NCI-H1092 (cell line): ENCODE measurements at places on chromosomes 6 and 20.

DNA sequence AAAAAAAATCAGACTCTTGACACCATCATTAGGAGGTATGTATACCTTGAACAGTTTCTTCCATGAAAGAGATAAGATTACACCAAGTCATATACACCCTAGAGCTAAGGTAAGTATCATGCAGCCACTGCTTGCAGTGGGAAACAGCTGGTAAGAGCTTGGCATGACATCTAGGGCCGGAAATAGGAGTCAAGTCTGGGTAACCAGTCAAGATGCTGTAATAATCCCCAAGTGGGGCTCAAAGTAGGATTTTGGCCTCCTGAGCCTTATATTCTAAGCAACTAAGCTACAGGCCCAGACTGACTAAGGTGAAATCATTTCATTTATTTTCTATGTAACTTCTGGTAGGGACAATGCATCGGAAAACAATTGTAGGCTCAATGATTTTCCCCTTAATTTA is 23.9 kb downstream of the TRERF1 start:
- no peak for DNase-seq

DNA sequence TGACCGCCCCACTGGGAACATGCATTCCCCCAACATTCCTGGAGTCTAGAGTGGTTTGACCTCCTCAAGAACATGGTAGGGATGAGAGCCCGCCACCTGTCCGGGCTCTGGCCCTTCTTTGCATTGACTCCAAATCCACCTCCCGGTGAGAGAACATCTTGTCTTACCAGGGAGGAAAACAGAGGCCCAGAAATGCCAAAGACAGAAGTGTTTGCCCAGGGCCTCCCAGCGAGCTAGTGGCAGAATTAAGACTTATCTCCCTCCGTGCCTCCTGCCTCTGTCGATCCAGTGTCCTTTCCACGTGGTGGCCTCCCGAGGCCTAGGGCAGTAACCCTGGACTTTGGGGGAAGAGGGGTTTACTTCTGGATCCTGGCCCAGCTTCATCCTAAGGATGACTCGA is 134.8 kb downstream of the JPH2 start:
- DNase-seq, result no peak

GRCh38 chr6:4336778-4337442 is 201.5 kb upstream of the ECI2 start:
- DNase-seq, result no peak

DNA sequence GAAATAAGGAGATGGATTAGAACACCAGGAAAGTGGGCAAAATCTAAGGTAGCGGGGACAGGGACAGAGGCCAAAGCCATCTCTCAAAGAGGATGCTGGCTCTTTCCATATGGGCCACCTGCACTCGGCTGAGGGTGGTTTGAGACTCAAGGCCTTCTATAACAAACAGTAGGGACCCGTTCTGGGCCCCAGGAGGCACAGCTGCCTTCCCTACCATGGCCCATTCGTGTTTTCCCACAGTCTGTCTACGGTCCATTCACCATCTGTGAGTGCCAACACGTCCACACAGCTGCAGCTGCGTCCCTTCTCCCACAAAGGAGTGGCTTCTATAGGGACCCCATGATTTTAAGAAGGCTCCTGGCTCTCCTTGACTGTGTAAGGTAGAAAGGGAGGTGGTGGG is 871 bp downstream of the BANF2 start:
- no peak for DNase-seq

DNA sequence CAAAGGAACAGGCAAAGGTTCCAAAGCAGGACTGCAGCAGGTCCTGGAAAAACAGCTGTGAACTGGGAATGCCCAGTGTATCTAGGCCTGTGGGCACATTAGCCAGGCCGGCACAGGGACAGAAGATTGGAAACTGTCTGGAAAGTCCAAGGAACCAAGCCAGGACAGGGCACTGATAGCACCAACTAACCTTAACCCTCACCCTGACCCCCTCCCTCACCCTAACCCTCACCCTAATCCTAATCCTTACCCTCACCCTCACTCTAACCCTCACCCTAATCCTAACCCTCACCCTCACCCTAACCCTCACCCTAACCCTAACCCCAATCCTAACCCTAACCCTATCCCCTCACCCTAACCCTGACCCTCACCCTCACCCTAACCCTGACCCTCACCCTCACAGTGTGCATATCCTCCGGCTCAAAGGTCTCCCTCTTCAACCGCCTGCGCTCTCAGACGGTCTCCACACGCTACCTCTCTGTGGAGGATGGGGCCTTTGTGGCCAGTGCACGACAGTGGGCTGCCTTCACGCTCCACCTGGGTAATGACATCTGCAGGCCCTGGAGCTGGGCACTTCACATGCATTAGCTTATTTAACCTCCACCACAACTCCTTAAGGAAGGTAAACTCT is 5.1 kb upstream of the MATN4 start:
- DNase-seq, result no peak

GRCh38 chr20:39897781-39898466 is 791.1 kb downstream of the MAFB start:
- DNase-seq, result no peak

GRCh38 chr6:31493875-31494694 is 3.9 kb upstream of the MICB start:
- peak; percentile 19 for DNase-seq

DNA sequence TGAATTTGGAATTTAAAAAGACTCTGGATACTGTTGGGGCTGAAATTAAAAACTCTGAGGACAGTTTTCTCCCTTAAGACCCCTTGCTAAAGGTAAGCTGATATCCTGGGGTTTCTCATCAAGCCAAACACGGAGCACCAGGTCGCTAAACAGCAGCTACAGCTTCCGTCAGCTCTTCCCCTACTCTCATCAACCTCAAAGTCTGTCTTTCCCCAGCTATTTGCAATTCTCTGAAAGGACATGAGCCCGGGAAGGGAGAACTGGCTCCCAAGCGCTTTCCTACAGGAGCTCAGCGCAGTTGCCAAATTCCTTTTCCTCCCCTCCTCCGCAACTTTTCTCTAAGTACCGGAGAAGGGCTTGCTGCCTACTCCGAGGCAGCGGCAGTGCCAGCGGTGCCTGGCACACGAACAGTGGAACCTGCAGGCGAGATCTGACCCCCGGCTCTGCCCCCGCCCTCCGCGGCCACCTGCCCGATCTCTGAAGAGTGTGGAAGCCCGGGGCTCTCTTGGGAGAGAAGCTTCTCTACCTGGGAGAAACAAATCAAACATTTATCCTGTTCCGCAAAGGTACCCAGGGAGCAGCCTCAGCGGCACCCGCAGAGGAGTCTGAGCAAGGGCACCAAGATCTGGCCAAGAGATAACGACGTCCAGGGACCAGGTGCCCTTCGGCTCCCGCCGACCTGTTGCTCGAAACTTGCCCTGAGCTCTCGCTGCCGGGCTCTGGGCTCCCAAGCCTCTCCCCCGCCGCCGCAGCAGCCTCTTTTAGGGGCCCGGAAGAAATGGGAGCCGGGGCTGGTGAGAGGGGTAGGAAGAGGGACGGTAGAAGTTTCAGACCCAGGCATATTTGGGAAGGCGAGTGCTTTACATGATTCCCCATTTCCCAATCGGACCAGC is 2.2 kb downstream of the CBLN4 start:
- DNase-seq, result no peak

DNA sequence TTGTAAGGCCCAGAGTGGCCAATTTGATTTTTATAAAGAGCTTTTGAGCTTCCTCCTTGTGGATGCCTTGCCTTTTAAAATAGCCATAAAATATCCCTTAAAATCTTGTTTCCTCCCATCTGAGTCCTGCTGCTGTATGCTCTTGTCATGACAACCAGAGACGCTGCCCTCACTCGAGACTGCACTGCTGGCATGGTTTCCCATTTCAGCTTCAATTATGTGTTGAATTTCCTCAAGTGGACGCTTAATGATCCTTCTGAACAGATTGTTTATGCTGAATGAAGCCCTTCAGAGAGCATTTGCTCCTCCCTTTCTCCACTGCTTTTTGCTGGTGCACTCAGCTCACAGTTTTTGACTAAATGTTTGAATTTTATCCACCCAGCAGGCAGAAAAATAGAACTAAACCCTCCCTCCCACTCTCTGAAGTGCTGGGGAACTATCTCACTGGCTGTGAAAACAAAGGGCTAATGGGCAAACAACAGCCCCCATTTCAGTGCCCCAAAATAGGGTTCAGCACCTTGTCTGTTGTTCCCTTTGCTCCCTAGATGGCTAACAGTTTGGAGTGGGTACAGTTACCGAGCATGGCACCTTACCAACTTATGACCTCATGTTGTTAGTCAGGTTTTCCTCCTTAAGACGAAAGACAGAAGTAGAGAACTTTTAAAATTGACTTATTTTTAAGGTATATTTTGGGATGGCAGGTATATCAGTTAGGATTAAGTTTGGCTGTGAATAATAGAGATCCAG is 45.5 kb upstream of the RNF8 start:
- peak; percentile 88 for DNase-seq

- no peak for DNase-seq
These were observed 9.9 kb downstream of the TTI1 start for GRCh38 chr20:38023181-38024001.

DNA sequence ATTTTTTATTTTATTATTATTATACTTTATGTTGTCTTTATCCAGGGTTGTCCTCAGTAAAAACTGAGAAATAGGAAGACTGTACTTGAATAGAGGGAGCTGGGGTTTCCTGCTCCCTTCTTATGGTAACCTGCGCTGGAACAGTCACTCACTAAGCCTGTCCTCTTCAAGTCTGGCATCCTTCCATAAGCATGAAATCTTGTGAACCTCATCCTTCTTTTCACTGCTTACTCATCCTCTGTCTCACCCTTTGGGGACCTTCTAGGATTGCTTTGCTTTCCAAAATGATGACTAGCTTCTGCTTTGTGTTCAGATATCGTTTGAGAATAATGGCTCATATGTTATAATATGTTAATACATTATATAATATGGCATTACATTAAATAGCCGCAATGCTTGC is 90.6 kb downstream of the C6orf118 start:
- DNase-seq, result no peak

- no peak for DNase-seq
These were observed 215.1 kb downstream of the ERMARD start for GRCh38 chr6:169966312-169967181.

- DNase-seq, result no peak
These were observed 17.1 kb downstream of the SSR1 start for GRCh38 chr6:7295916-7296315.

GRCh38 chr6:3418496-3419060 is 38.3 kb downstream of the SLC22A23 start:
- DNase-seq, result no peak

- no peak for DNase-seq
These were observed 78.2 kb upstream of the EEF1E1 start for GRCh38 chr6:8180327-8181159.

DNA sequence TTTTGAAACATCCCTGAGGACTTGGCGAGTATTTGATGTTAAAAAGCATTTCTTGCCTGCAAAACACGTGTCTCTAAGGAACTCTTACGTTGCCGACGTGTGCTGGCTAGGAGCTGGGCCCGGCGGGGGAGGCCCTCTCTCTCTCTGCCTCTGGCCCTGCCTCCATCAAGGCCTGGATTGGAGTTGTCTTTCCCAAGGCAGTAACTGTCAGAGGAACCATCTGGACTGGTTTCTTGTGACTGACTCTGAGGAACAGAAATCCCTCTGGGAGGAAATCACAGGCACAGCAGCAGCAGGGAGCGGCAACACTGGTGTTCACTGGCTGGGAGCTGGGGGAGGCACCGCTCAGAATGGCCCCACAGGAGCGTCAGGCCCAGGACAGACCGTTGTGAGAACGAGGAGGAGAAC is 244.2 kb downstream of the NRN1 start:
- DNase-seq, result no peak

DNA sequence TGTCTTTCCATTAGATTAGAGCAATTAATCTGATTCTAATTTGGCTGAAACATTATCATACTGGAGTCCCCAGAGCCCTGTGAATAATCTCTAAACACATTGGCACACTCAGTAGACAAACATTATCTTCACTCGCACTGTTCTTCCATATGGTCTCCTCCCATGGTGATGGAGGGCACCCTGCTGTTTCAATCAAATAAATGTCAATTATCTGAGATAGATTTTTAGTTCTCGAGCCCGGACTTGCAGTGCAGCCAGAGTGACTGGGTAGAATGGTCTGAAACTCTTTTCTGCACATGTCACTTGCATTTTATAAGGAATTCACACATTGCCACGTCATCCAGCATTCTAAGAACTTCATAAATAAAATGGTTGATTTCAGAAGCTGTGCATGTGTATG is 90.6 kb upstream of the MAP3K7 start:
- DNase-seq, result peak; percentile 56

GRCh38 chr20:50248104-50248641 is 57.5 kb downstream of the CEBPB start:
- no peak for DNase-seq

GRCh38 chr20:2385026-2385425 is 4.3 kb downstream of the TGM6 start:
- DNase-seq, result no peak

GRCh38 chr6:147023148-147023547 is 181.1 kb upstream of the STXBP5 start:
- no peak for DNase-seq

GRCh38 chr20:53493311-53493857 is 100.3 kb downstream of the ZNF217 start:
- DNase-seq, result no peak
